ENCODE measurements at places on chromosomes 1 and 21.

GRCh38 chr1:161953256-161953920 is 70.3 kb downstream of the OLFML2B start:
- DNase-seq: no peak

DNA sequence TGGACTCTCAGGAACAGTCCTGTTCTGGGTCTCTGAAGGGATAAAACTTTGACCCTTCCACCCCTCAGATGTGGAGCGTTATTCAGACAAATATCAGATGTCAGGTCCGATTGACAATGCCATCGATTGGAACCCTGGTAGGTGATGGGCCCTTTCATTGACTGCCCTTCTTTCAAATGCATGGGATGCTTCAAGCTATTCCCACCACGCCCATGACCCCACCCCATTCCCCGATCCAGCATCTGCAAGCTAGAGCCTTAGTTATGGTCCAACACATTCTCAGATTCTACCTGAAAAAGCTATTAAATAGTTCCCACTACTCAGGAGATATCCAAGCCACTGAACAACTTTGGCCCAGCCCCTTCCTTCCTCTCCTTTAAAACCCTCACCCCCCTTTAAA is 12.5 kb downstream of the POLR3GL start:
- no peak for DNase-seq

DNA sequence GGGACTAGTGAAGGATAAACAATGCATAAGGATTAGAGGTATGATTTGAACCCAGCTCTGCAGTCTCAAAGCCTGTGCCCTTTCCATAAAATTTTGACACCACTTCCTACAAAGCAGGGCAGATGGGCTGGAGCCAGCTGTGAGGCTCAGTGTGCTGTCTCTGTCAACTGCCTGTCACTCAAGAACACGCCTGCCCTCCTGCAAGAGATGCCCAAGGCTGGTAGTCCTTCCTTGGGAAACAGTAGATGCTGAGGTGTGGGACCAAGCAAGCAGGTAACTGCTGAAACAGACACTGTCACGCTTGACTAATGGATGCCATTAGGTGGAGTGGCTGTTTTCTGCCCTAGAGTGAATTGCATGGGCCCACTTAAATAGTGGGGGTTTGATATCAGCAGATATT is 402.0 kb downstream of the PTPRU start:
- DNase-seq: no peak

DNA sequence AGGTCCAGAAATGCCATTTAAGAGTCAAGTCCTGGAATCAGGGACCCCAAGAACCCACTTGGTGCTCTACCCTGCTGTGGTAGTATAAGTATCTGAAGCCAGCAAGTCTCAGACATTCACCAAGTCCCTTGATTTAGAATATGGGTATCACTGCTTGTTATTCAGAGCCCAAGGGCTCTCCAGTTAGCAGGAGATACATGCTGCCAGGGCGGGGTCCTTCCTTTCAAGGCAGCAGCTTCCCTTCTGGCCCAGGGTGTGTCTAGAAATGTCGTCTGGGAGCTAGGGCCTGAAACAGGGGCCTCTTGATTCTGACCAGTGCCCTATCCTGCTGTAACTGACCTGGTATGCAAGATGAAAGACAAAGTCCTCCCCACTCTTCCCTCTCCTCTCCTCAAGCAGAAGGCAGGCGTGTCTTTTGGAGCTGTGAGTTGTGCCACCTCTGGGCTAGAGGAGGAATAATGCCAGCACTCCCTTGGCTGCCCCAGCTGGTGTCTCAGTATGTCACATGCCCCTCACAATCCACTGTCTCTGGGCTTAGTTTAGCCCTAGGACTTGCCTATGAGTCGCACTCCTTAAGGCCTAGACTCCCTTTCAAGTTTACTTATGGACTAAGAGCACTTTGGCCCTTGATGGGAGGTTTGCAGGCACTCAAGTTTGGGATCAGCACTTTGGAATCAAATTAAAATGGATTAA is 200.2 kb downstream of the MRPL39 start:
- no peak for DNase-seq

- DNase-seq: no peak
Measured at GRCh38 chr1:12511128-12511484, 106.9 kb downstream of the DHRS3 start.

- DNase-seq: no peak
Measured at GRCh38 chr1:169240449-169241232, 127.0 kb downstream of the NME7 start.

Measured in stimulated activated CD8-positive, alpha-beta memory T cell treated with anti-CD3 and anti-CD28 coated beads, Interleukin-7, amount 100 ng/mL, for 24 hours (primary cell).